ENCODE measurements at places on chromosomes 2 and 18.

DNA sequence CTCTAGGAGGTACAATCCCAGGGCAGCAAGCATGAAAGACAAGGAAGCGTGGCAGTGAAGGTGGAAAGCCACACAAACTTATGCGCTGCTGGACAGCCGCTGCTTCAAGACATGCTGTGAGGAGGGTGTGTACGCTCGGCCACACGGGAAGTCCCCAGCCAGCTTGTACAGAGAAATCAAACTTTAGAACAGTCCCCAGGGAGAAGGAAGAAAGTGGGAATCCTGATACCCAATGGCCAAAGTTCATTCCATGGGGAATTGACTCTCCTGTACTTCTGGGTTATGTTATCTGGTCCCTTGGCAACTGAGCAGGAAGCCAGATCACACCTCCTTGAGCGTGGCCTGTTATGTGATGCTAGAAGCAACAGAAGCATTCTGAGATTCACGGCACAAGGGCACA, 86.1 kb upstream of the BOD1L2 start:
- no peak for DNase-seq

DNA sequence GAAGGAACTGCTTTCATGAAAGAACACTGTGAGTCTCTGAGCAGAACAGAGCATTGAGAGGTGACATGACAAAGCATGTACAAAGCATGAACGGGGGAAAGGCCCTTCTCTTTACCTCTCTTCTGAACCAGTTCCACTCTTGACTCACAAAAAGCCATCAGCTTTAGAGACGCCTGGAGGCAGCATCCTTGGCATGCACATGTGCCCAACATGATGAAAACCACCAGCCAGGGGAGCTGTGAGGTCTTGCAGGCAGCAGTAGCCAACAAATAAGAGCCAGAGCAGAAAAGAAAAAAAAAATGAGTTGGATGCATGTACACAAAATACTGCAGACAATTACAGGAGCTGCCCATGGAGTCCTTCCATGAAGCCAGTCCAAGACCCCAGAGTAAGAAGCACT, 95.5 kb upstream of the AGAP1 start:
- peak; percentile 6 for DNase-seq

GRCh38 chr2:100285691-100286090, 36.6 kb downstream of the LONRF2 start:
- DNase-seq = no peak

GRCh38 chr18:48928787-48929186, 22.0 kb downstream of the SMAD7 start:
- DNase-seq = peak; percentile 85

GRCh38 chr18:5370332-5370731, 74.8 kb upstream of the ZBTB14 start:
- peak; percentile 30 for DNase-seq

GRCh38 chr2:118222672-118223421, 134.6 kb downstream of the INSIG2 start:
- peak; percentile 4 for DNase-seq

DNA sequence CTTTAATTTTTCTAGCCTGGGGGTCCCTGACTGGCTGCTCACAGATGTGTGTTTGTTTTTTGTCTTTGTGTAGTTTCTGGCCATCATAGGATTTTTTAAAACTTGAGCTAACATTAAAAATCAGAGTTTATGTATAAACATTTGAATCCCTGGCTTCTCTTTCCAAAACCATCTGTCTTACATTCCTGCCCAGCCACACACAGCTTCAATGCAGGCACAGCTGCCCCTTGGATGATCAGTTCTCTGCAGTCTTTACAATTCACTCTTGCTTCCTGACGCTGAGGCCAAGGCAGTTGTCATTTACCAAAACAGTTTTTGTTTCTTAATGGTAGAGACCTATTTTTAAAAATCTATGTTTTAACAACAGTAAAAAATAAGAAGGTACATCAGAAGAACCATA, 169.2 kb upstream of the LRRTM1 start:
- peak; percentile 15 for DNase-seq

DNA sequence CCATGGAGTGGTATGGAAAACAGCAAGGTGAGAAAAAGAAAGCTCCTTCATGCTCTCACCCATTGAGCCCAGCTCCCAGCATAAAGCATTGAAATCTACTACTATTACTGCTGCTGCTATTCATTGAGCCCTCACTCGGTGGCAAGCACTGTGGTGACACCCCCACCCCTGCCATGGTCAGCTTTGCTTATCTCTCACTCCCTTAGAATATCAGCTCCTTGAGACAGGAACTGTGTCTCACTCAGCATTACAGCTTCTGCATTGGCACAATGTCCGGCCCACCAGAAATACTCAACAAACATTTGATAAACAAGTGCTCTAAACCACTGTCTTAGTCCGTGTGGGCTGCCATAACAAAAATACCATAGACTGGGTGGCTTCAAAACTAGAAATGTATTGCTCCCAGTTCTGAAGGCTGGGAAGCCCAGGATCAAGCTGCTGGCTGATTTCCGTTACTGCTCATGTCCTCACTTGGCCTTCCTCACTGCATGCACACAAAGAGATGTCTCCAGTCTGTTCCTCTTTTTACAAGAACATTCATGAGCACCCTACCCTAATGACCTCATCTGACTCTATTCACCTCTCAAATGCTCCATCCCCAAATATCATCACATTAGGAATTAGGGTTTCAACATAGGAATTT, 116.3 kb downstream of the ZBTB7C start:
- DNase-seq = no peak

DNA sequence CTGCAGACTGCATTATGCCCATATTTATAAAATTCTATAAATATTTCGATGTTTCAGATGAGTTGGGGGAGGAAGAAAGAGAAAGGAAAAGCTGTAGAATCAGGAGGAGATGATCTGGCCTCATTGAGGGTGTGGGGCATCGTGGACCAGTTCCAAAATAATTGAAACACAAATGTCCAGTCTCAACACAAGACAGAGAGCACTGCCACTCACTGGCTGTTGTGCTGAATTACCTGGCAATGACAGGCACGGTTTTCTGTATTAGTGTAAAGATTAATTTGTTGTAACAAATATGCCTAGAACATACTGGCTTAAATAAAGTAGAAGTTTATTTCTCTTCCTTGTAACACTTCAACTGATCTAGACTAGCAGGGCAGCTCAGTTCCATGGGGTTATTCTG, 24.1 kb downstream of the POLE4 start:
- DNase-seq = no peak

GRCh38 chr2:72963423-72964145, 46.3 kb downstream of the EMX1 start:
- DNase-seq = no peak

DNA sequence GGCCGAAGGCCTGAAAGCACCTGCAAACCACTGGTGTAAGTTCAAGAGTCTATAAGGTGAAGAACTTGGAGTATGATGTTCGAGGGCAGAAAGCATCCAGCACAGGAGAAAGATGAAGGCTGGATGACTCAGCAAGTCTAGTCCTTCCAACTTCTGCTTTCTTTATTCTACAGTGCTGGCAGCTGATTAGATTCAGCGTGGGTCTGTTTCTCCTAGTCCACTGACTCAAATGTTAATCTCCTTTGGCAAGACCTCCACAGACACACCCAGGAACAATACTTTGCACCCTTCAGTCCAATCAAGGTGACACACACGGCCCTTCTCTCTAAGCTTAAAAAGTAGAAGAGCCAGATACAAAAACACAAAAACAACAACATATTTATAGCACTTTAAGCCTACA, 43.4 kb downstream of the NMS start:
- DNase-seq = no peak

DNA sequence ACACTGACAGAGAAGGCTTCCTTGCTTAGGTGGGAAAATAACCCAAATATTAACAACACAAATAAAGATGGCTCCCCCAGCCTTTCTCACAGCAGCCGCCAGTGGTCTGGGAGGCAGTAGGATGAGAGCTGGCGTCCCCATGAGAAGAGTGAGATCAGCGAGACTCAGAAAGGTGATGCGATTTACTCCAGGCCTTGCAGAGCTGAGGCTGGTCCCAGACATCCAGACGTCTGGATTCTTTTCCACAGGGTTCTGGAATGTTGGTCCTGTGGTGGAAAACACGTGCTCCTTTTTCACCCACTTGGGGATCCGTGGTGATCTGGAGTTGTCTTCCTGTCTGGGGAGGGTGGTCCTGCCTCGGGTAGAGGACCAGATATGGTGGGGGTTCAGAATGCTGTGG, 190.6 kb downstream of the CTIF start:
- no peak for DNase-seq

DNA sequence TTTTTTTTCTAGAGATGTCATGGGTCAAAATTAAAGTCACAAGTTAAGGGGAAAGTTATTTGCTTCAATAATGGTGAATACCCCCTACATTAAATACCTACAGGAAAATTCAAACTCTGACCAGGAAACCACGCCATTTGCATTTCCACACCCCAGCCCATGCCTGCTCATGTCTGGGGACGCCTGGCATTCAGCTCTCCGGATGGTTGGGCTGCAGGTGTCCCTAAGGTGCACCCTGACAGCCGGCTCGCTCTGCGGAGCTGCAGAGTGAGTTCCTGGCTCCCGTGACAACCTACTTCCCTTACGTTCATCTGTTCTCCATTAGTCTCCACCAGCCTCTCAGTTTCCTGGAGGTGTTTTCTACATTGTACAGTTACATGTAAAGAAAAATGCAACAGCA, 122.7 kb upstream of the RIOK3 start:
- no peak for DNase-seq

DNA sequence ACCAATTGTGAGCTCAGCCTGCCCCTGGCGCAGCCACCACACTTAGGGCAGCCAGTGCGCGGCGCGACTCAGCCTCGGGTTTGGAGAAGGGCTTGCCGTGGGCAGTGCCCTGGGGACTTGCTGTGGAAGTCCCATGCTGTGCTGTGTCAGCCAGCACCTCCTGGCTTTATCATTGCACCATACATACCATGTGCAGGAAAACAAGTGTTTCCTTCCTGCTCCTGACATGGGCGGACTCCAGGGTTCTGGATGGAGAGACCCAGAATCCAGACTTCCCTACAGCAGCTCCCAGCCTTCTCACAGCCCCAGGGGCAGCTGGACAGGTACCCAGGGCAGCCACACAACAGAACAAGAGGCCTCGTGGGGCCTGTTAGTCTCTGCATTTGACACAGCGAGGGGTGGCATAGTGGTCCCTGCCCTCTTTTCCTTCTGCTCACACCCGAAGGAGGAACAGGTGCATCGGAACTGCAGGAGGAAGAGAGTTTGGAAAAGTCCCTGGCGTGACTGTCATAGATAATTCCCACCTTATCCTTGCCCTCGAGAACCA, 54.2 kb downstream of the SDC1 start:
- no peak for DNase-seq

DNA sequence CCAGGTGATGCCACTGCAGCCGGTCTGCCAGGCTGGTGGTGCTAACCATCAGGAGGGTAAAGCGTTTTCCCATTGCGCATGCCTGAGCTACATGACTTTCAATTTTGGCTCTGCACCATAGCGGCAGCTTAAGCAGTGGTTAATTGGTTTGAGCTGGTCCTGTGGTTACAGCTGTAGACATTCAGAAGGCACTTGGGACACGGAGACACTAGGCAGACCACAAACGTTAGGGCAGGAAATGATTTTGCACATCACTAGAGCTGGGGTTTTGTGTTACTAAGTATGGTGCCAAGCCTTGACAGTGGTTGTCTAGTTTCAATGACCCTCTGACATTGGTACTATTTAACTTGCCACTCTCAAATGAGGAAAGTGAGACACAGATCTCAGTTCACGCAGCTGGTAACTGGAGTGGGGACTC, 28.9 kb upstream of the CNOT11 start:
- peak; percentile 5 for DNase-seq

- peak; percentile 42 for DNase-seq
Observed at GRCh38 chr2:18479947-18480369, 80.5 kb downstream of the RDH14 start.

DNA sequence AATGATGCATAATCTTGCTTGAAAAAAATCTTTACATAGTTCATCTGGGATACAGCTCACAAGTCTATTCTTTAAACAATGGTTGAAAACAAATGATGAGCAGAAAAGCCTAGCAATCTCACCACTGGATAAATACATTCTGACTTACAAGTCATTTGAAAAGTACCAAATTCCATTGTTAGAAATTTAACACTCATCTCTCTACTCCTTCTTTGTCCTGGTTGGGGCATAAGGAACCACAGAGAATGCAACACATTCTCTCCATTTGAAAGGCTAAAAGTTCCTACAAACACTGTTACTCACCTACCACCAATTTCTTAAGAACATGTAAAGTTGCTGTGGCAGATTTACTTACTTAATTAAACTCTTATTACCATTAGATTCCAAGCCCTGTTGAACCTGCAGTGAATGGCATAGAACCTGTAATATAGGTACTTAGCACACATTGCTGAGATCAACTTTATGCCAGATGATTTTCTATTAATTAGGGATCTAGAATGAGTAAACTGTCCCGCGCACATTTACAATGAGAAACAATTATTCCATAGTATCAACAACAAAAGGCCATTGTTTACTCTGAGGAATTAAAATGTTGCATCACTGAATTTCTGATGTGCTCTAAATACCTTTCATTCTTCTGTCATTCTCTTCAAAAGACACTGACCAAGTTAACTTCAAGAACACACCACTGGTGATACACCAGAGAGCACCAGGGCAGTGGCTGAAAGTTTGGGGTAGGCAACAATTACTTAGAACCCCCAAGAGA, 69.6 kb downstream of the CABYR start:
- DNase-seq = no peak

DNA sequence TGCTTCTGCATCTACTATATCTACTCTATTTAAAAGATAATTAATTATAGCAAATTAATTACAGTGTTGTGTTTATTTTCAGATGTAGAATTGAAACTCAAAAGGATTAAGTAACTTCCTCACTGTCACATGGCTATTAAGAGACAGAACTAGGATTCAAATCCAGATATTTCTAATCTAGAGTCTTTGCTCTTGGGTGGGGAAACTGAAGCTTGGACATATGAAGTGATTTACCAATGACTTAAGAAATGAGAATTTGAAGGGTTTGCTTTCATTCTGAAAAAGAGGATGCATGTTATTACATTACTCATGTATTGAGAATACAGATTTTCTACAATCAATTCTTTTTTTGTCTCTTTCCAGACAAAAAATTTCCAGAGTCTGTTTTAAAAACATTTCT, 191.5 kb upstream of the SMAD7 start:
- DNase-seq = no peak

DNA sequence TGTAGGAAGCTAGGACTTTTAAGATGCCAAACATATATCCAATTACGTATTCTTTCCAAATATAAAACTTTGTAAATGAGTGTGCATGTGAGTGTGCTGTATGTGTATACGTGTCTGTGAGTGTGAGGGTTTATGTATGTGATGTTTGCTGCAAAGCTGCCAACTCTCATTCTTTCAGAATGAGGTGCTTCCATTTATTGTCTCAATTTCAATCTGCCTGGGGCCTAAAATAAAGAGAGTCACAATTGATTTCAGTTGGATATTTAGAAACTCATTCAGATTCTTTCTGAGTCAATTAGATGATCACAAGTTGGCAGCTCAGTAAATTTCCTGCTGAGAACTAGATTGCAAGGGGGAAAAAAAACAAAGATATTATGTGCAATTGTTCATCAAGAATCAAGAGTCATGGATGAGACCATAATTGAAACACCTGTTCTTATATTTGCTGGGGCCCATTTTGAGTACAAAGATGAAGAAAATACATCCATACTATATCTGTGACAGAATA, 621.2 kb upstream of the ACVR2A start:
- no peak for DNase-seq
